ENCODE measurements at places on chromosomes 12 and 14.

DNA sequence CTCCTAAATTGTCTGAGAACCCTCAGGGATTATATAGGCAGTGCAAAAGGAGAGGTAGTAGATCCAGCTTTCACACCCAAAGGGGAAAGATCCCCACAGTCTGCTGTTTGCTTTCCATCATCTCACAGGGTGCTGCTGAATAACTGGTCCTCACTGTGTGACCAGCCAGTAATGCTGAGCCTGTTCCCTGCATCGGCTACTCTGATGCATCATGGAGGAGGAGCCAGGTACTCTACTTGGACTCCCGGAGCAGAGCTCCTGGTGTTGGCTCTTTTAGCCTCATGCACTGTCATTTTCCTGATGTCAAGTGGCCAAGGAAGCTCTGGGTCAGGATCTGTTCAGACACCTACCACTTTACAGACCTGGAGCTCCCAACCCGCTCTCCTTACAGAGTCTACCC lies 127.4 kb upstream of the ATF1 start:
- peaks cover 55% of the 10 kb centered on the region for H3K4me1 ChIP-seq
- peak overlapping the region; percentile 79 for H3K27ac ChIP-seq
- H3K27me3 ChIP-seq = no peaks in the 10 kb centered on the region
- peaks cover 28% of the 10 kb centered on the region for H3K36me3 ChIP-seq
- no peak overlapping the region for H3K4me3 ChIP-seq

GRCh38 chr14:93079321-93079720 lies 36.4 kb downstream of the ITPK1 start:
- peaks cover under 1% of the 10 kb centered on the region for H3K36me3 ChIP-seq
- DNase-seq = no peak
- no peaks in the 10 kb centered on the region for H3K27me3 ChIP-seq
- peaks cover 66% of the 10 kb centered on the region for H3K4me1 ChIP-seq
- H3K27ac ChIP-seq = no peak overlapping the region

DNA sequence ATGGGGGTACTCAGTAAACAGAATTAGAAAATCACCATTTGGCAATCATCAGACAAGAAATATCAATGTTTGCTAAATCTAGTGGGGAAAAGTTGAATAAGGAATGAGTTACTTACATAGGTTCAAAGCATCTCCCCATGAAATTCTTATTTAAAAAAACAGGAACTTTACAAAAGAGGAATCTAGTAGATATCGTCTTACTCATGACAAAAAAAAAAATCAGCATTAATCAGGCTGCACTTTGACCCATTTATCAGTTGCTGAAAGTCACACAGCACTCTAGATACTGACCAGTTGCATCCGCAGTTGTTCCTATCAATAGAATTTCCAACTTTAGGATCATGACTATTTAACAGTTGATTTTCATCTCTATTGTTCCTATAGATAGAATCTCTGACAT lies 5.8 kb upstream of the DICER1 start:
- H3K27ac ChIP-seq = no peak overlapping the region
- H3K4me3 ChIP-seq = no peak overlapping the region
- no peak for DNase-seq
- H3K4me1 ChIP-seq = peaks cover 2% of the 10 kb centered on the region

GRCh38 chr12:104751594-104751993 lies 206.5 kb downstream of the SLC41A2 start:
- no peaks in the 10 kb centered on the region for H3K27me3 ChIP-seq
- H3K4me3 ChIP-seq = no peak overlapping the region
- DNase-seq = no peak
- no peak overlapping the region for H3K27ac ChIP-seq
- H3K4me1 ChIP-seq = peaks cover 42% of the 10 kb centered on the region
- peaks cover 1% of the 10 kb centered on the region for H3K36me3 ChIP-seq

DNA sequence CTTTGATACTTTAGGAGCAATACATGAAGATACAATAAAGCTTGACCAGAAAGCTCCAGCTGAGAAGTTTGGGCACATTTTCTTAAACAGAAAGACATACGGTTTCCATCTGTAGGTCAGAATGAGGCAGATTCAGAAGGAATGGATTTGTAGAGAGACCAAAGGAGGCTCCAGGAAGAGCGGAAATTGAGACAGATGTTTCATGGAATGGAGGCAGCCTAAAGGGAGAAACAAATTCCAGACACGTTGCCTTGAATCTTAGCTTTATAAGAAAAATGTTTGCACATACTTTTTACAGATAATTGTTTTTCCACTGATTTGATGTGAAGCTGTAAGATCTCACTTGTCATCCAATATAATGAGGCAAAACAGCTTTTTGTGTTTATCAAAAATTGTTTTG lies 24.8 kb downstream of the EPYC start:
- H3K27me3 ChIP-seq = peaks cover 4% of the 10 kb centered on the region
- no peak for DNase-seq
- H3K36me3 ChIP-seq = no peaks in the 10 kb centered on the region
- no peak overlapping the region for H3K4me3 ChIP-seq

DNA sequence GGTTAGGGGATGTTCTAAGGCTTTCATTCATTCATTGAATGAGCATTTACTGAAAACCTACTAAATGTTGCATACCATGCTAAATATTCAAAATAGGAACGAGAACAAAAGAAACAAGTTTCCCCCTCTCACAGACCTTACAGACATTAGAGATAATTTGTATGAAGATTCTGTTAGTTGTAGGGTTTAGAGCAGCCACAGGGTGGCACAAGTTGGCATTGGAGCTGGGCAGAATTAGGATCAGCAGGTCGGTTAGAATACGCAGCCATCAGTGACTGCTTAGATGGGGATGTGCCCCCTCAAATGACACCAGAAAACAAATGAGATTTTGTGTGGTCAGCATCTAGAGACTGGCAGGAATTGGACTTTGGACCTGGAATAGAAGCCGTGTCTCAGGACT lies 166.3 kb upstream of the DAAM1 start:
- H3K4me3 ChIP-seq = no peak overlapping the region
- no peaks in the 10 kb centered on the region for H3K4me1 ChIP-seq
- DNase-seq = no peak

Measured in activated T-cell treated with anti-CD3 and anti-CD28 coated beads, Interleukin-2, amount 50 U/mL, for 24 hours (primary cell).